Ureter (tissue), 1 donor: ENCODE measurements at places on chromosomes 1 and 21. TPM values are rescaled to one million over a fixed set of nuclear protein-coding genes. Genes with fewer than 3 reads are reported as not detected.

UFC1 gene
- total RNA-seq, result 89.2 TPM

CHRM3 gene
- 0.49 TPM for total RNA-seq

FAM72A gene
- total RNA-seq, result not detected

SYT14 gene
- total RNA-seq, result 0.05 TPM

KRTAP22-2 gene
- total RNA-seq, result not detected

SLC2A5 gene
- 1.1 TPM for total RNA-seq

TSACC gene
- 2.2 TPM for total RNA-seq

KCNH1 gene
- total RNA-seq, result 0.86 TPM

FAM43B gene
- total RNA-seq, result 0.52 TPM

SPATA1 gene
- total RNA-seq, result 0.96 TPM

CACNA1S gene
- total RNA-seq, result not detected

PRDM16 gene
- 15.9 TPM for total RNA-seq

HES3 gene
- not detected for total RNA-seq

PTAFR gene
- 9.9 TPM for total RNA-seq
